Stimulated activated CD4-positive, alpha-beta T cell treated with anti-CD3 and anti-CD28 coated beads, TNF-alpha, amount 100 ng/mL, for 1 hour (primary cell): ENCODE measurements at places on chromosomes 16 and 17.

DNA sequence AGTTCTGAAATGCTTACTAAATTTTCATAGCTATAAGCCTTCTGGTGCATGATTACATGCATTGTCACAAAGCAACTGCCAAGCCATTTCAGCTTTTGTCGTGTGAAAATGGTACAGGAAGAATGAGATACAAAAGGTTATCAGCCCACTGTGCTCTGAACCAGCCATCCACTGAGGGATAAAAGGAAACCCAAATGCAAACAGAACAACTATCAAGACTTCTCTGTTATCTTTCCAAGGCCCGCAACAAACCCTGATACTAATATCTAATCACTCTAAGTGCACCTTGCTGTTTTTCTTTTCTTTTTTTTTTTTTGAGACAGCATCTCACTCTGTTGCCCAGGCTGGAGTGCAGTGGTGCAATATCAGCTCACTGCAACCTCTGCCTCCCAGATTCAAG, 109.0 kb downstream of the FTO start:
- DNase-seq = no peak

DNA sequence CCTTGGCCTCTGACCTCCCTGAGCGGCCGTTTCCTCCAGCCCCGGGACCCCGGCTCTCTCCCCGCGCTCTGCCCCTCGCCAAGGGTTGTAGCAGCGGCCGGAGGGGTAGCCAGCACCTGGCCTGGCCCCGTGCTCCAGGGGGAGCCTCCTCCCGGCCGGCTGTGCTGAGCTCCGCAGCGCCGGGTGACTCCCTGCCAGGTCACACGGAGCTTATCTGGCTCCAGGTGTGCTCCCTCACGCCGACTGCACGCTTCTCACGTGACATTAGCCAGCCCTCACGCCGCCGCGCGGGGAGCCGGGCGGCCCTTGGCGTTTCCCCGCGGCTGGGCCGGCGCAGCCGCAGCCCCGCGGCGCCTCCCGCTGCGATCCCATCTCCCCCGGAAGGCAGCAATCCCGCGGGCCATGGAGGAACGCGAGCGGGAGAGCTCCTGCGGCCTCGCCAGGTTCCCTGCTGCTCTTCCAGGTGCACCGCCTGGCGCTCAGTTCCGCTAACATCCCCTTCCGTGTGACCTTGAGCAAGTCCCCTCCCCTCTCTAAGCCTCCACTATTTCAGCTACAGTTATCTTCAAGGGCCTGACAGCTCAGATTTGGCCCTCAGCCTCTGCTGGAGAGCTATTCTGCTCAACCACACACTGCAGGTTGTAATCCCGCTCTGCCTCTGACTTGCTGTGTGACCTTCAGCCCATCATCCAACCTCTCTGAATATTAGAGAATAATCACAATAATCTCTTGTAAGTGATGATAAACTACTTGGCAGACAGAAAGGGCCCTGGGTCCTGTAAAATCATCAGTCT, 3.4 kb downstream of the MYO18A start:
- no peak for DNase-seq

GRCh38 chr16:7419441-7419840, 86.8 kb downstream of the RBFOX1 start:
- DNase-seq = no peak

DNA sequence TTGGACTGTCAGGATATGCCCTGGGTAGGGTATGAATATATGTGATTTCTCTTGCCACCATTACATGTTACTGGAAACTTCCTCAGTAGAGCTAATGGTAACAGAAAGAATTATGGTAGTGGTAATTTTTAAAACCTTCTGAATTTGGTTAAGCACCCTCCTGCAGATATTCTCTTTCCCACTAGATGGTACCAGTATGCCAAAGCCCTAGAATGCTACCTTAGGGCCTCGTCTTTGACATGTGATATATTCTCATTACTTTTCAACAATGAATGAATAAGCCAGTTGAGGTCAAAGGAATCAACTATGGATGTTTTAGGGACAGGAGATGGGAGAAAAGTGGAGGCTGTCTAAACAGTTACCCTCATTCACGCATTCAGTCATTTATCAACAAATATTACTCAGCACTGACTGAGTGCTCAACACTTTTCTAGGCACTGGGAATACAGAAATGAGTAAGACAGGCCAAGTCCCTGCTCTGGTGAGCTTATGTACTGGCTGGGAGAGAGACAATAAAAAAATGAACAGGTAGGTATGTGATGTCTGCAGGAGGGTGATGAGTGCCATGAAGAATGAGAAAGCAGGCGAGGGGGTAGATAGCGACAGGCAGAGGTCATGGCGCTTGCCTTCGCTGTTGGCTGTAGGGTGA, 14.7 kb downstream of the CDH13 start:
- DNase-seq = no peak

- no peak for DNase-seq
These were observed 11.1 kb downstream of the XYLT2 start for GRCh38 chr17:50356892-50357510.

DNA sequence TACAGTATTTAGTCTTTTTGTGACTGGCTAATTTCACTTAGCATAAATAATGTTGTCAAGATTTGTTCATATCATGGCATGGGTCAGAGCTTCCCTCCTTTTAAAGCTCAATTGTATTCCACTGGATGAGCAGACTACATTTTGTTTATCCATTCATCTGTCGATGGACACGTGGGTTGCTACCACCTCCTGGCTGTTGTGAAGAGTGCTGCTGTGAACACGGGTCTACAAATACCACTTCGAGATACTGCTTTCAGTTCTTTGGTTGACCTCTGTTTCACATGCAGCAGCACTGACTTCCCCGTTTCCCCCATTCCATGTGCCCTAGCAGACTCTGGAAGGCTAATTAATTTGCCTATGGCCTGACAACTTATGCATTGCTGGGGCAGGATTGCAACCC, 285.4 kb downstream of the SHISA9 start:
- no peak for DNase-seq

GRCh38 chr16:79250502-79251098, 349.9 kb downstream of the MAF start:
- no peak for DNase-seq

GRCh38 chr17:44386182-44386525, 3.3 kb downstream of the ITGA2B start:
- no peak for DNase-seq

DNA sequence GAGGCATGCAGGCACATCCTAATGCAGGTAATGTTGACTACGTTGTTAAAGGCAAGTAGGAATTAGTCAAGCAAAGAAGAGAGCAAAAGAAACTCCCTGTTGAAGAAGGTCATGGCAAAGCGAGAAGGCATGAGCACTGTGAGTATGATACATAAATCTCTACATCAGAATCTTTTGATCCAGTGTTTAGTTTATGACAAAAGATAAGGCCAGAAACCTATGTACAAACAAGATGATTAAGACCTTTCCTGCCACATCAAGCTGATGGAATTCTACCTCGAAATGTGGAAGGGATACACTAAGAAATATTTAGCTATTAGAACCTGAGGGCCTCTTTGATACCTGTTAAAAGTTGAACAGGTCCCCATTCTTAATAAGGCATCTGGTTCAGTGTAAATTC, 20.2 kb downstream of the SYCE1L start:
- DNase-seq = no peak

DNA sequence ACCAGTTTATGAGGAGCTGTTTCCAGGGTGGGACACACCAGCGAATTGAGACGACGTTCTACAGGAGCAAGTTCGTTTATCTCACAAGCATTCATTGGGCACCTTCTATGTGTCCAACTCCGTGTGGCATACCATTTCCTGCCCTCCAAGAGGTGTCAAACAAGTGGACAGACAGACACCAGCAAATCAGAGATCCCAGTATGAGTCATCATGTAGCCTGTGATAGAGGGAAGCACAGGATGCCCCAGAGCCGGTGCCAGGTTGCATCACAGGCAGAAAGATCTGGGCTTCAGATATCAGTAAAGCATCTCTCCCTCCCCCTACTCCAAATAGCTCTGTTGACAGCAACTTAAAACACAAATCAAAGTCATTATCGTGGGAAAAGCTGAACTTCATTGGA, 31.8 kb upstream of the MAF start:
- no peak for DNase-seq

DNA sequence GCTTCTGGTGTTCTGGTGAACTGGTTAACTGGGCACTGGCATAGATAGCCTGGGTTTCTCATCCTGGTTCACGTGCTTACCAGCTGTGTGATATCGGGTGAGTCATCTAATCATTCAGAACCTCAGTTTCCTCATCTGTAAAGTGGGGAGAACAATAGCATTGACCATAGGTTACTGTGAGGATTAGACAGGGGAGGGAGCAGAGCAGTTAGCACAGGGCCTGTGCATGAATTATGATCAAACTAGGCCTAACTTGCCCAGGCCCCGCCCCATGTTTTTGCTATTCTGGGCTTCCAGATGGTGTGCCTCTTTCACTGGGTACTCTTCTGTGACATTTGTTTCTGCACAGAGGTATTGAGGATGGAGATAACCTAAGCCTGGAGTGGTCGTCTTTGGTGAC, 4.6 kb upstream of the KLHL36 start:
- DNase-seq = no peak

DNA sequence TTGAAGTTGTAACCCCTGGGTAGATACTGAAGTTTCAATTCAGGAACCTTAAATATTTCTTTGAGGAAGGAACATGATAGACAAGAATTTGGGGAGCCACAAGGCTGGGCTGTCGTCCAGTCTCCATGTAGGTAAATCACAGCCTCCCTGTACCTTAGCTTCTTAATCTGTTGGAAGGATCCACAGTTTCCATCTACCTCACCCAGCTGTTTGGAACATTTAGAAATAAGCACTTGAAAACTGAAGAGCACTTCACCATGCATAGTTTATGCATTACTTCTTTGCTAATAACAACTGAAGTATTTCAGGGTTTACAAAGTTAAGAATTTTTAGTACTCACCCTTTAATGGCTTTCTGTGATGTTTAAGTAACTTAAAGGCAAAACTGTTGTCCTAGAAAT, 17.2 kb downstream of the TXNDC11 start:
- no peak for DNase-seq

DNA sequence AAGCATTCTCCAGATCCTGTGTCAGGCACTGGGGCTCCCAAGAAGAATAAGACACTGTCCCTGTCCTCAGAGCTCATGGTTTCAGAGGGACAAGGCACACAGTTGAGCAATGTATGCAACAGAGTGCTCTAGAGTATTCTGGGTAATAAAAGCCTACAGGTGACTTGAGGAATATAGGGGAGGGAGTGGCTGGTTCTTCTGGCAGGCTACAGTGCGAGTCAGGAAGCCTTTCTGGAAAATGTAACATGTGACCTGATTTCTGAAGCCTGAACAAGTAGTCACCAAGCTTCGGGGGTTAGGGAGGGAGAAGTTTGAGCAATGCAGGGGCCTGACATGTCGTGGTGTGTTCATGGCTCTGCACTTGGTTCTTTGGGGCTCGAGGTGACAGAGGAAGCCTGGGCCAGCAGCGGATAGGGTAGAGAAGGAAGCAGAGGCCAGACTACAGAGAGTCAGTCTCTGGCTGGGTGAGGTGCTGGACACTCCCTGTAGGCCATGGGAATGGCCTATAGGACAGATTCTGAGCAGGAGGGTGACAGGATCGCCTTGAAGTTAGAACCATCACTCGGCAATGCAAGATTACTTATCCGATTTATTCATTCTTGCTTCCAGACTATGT, 16.0 kb upstream of the LRRC75A start:
- DNase-seq = no peak

DNA sequence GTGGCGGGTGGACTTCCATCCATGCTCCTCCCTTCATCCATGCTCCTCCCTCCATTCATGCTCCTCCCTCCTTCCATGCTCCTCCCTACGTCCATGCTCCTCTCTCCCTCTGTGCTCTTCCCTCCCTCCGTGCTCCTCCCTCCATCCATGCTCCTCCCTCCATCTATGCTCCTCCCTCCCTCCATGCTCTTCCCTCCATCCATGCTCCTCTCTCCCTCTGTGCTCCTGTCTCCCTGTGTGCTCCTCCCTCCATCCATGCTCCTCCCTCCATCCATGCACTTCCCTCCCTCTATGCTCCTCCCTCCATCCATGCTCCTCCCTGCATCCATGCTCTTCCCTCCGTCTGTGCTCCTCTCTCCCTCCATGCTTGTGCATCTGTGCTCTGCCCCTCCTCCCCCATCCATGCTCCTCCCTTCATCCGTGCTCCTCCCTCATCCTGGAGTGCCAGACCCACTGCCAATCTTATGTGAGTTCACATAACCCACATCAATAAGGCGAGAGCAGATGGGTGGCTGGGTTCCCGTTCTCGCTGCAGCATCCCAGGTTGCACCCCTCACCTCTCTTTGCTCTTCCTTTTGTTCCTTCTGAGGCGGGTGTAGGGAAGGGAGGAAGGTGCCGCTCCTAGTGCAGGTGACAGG, 22.8 kb downstream of the KSR1 start:
- DNase-seq = no peak

GRCh38 chr16:747978-748746, 7.4 kb upstream of the CIAO3 start:
- no peak for DNase-seq

DNA sequence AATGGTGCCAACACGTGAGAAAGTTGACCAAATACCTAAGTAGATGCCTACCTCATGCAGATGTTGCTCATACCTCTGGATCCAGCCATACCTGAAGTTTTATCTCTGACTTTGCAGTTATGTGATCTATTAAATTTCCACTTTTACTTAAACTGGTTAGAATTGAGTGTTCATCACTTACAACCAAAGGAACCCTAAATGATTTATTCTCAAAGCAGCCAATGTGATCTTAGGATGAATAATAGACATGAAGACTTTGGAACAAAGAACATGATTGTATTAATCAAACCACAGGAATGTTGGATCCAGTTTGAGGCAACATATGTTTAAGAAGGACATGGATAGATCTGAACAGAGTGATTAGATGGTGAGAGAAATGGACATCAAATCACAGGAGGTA, 68.7 kb downstream of the IRX6 start:
- no peak for DNase-seq

GRCh38 chr17:50076591-50077235, 18.4 kb upstream of the PDK2 start:
- DNase-seq = no peak

DNA sequence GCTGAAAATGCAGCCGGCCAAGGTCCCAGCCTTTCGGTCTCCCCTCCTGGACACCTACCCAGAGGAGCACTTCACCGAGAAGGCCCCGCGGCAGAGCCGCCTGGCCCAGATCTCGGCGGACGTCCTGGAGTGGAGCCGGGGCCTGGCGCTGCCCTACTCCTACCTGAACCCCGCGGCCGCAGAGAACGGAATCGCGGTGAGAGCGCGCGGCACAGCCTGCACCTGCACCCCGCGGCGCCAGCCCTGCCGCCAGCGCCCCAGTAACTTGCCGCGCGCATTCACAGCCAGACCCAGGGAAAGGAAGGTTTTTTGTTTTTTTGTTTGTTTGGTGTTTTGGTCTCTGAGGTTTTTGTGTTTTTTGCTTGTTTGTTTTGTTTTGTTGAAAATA, 15.2 kb downstream of the ALOX12B start:
- no peak for DNase-seq

- no peak for DNase-seq
These were observed 6.7 kb downstream of the BAHCC1 start for GRCh38 chr17:81401723-81402529.

- no peak for DNase-seq
These were observed 196.6 kb downstream of the UTP18 start for GRCh38 chr17:51456942-51457341.

- DNase-seq = no peak
These were observed 17.4 kb downstream of the IRF8 start for GRCh38 chr16:85916141-85916890.
